ENCODE measurements at places on chromosomes 1 and 21. TPM values are rescaled to one million over a fixed set of nuclear protein-coding genes. Genes with fewer than 3 reads are reported as not detected.

DNA sequence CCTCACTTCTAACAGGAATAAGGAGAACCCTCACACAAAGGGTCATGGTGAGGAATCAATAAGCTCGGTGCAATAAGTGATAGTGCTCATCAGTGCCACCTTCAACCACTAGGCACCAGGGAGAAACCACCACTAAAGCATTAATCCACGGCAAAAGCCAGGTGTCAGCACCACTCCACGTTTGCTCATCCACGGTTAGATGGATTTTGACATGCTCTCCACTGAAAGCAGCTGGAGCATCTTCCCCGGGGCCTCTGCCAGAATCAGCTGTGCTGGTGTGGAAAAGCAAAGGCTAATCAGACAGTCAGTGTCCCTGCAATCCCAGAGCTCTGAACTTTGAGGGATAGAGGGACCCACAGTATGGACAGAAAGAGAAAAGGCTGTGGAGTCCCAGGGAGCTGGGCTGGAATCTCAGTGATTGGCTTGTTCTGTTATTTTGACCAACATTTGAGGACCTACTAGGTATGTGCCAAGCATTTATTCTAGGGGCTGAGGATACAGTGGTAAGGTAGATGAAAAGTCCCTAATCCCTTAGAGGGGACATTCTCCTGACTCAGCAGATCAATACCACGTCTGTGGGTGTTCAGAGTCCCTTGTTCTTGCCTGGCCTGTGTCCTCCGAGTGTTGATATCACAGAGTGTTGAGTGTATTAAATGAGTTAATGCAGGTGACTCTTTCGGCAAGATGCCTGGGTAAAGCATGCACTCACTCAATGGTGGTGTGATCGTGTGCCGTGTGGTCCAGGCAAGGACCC is 41.3 kb downstream of the FHAD1 start:
- H3K4me3 ChIP-seq: no peak overlapping the region
- no peaks in the 10 kb centered on the region for H3K4me1 ChIP-seq
- H3K27ac ChIP-seq: no peak overlapping the region

GRCh38 chr1:74340656-74341055 is 105.5 kb downstream of the TNNI3K start:
- H3K4me3 ChIP-seq: no peak overlapping the region
- no peaks in the 10 kb centered on the region for H3K4me1 ChIP-seq
- no peaks in the 10 kb centered on the region for H3K36me3 ChIP-seq
- no peak overlapping the region for H3K27ac ChIP-seq
- DNase-seq: no peak

GRCh38 chr1:176073524-176074157 is 133.4 kb downstream of the COP1 start:
- H3K27me3 ChIP-seq: no peaks in the 10 kb centered on the region
- no peak for DNase-seq
- no peak overlapping the region for H3K27ac ChIP-seq
- H3K36me3 ChIP-seq: peaks cover 17% of the 10 kb centered on the region
- H3K4me1 ChIP-seq: no peaks in the 10 kb centered on the region

GRCh38 chr1:56968878-56969495 is 3.2 kb upstream of the C8B start:
- no peak overlapping the region for H3K4me3 ChIP-seq
- peaks cover 3% of the 10 kb centered on the region for H3K27me3 ChIP-seq
- no peaks in the 10 kb centered on the region for H3K4me1 ChIP-seq
- H3K27ac ChIP-seq: no peak overlapping the region
- no peaks in the 10 kb centered on the region for H3K36me3 ChIP-seq
- DNase-seq: no peak

DNA sequence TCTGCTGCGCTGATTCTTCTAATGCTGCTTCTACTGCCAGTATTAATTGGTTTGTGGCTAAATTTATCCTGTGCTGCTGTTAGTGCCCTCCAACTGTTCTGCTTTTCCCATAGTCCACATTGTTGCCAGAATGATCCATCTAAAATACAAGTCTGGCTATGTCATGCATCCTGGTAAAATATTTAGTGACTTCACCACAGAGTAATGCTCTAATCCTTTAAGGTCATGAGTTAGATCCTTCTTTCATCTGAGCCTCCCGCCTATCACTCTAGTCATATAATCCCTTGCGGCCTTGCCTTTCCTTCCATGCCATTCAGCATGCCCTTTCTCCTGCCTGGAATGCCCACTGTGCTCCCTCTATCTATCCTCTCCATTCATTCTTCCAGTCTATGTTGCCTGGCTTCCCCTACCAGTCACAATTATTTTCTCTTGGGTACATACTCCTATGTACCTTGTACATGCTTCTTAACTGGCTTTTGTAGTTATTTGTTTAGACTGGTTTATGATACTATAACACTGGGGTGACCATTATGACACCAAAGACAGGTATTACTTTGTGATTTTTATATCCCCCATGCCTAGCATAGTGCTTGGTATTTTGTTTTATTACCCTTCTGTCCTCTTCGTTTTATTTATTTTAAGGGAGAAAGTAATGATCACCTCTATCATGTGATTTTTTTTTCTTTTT is 144.0 kb downstream of the MAGI3 start:
- no peak overlapping the region for H3K27ac ChIP-seq
- no peak overlapping the region for H3K4me3 ChIP-seq
- H3K36me3 ChIP-seq: no peaks in the 10 kb centered on the region
- no peaks in the 10 kb centered on the region for H3K4me1 ChIP-seq
- H3K27me3 ChIP-seq: no peaks in the 10 kb centered on the region

DNA sequence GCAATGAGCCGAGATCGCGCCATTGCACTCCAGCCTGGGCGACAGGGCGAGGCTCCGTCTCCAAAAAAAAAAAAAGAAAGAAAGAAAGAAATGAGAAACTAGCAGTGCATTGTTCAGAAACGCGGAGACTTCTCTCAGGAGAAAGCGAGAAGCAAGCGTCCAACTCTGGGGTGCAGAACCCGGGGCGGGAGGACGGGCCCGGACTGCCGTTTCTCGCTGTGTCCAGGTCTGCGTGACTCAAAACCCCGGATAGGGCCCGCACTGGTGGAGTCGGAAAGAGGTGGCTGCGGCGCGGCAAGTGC is 395 bp upstream of the MIB2 start:
- H3K4me3 ChIP-seq: peak overlapping the region; percentile 92
- H3K27ac ChIP-seq: peak overlapping the region; percentile 100
- peaks cover 14% of the 10 kb centered on the region for H3K4me1 ChIP-seq
- H3K27me3 ChIP-seq: no peaks in the 10 kb centered on the region
- H3K36me3 ChIP-seq: peaks cover 7% of the 10 kb centered on the region
- no peak for DNase-seq

DNA sequence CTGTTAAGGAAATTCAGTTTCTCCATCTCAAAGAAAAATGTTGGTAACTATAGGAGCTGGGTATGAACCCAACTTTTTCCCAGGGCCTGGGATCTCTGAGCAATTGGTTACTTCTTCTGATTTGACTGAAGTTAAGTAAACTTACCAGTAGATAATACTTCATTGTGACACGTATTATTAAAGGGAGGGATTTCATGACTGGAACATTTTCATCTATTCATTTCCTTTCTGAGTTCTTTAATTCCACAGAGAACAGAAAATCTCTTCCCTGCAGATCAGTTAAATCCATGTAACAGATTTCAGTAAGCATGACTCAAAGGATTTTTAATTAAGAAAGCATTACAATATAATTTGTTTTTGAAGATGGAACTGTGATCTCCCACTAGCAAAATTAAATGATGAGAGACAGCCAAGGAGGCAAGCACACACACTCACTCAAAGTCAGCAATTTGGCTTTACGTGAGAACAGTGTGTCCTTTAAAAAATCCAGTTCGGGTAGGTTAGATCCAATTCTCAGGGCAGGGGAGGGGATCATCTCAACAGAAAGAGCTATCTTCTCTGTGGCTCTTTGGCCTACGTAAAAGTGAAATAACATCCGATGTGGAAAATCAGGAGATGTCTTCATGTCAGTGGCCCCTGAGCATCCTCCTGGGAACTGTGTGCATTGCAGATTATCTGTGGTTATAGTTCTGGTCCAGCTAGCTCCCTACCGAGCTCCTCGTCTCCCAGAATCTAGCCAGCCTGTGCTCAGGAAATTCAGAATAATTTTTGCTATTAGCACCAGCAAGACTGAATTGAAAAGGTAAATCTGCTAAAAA is 10.8 kb upstream of the MYOC start:
- no peaks in the 10 kb centered on the region for H3K36me3 ChIP-seq
- no peaks in the 10 kb centered on the region for H3K4me1 ChIP-seq
- no peak overlapping the region for H3K4me3 ChIP-seq

HRNR gene
- not detected for total RNA-seq

Data from T-cell (primary cell).